ENCODE measurements at places on chromosomes 11 and 22.

DNA sequence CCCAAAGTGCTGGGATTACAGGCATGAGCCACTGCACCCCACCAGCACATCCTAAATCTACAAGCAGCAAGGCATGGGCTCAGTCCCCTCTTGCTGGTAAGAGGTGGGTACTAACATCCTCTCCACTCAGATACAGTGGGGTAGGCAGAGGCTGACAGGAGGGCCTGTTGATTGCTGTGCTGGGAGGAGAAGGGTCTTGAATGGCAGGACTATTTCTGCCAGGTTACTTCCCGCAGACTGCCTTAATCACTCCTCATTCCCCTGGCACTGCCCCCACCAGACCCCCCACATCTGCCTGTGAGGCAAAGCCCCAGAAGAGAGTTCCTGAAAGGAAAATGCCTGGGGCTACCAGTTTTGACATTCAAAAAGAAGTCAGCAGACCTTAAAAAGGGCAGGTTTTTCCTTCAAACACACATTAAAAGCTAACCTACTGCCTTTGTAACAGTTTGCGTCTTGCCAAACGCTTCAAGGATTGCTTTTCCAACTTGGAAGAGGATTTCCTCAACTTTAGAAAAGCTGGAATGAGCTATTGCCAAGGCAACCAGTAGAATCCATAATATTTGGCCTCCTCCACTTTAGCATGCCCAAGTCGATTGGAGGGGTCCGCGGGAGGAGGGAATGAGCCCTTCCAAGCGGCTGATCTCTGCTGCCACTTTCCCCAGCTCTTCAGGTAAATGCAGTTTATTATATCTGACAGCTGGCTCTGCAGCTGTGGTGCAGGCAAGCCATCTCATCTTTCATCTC is 62.0 kb downstream of the FDX1 start:
- DNase-seq, result no peak

DNA sequence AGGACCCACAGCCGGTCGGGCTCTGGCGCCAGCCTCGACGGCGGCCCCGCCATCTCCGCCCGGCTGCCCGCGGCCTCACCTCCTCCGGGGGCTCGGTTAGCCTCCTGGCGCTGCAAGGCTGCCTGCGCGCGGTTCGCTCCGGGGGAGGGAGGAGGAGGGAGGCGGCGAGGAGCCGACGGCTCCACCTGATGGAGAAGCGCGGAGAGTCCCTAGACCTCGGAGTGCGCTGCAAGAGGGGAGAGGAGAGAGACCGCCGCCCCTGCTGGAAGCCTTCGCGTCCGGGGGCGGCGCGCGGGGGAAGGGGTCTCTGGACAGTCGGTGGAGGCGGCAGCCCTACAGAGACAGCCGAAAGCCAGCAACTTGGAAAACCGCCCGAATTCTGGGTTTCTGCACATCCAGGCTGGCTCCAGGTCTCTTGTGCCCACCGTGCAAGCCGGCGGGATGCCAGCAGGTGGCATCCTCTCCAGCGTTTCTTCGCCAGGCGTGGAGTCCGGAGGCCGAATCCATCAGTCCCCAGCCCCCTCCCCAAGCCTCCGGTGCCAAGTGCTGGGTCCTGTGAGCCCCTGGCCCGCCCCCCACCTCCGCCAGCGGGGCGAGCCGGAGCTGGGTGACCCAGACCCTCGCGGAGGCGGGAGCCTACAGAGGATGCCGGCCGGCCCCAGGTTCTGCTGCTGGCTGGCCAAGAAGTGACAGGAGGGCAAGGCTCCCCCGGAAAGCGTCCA is 2.9 kb upstream of the KIRREL3 start:
- no peak for DNase-seq

DNA sequence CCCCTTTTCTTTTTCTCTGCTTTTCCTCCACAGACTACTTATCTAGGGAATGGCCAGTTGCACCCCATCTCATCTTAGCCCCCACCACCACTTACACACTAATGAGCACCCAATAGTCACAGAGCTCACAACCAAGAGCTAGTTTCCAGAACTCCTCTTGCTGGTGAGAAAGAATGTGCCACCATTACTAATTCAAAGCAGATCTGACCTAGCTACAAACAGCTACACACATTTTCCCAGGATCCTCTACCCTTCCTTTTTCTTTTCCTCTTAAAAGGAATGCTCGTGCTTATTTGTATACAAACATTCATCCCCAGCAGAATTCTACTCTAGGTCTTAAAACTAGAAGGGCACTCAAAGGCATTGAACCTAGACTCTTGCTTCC is 136.8 kb downstream of the CD44 start:
- DNase-seq, result no peak

DNA sequence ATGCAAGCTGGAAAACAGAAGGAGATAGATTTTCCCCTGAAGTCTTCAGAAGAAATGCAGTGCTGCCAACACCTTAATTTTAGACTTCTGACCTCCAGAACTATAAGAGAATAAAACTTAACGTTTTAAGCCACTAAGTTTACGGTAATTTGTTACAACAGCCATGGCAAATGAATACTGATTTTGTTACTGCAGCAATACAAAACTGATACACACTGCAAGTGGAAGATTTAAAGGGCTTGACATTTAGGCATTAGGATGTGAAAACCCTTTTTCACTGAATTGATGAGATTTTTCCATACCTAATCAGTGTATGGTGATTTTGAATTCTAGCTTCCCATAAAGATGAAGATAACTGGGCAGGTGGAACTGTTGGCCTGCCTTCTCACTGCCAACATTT is 22.1 kb upstream of the LMO2 start:
- DNase-seq, result no peak

- DNase-seq, result no peak
Measured at GRCh38 chr11:45243967-45244366, 42.2 kb downstream of the SYT13 start.

- no peak for DNase-seq
Measured at GRCh38 chr11:43944761-43945311, 2.4 kb downstream of the C11orf96 start.

GRCh38 chr22:23751441-23751996 is 607 bp upstream of the ZNF70 start:
- no peak for DNase-seq

Measured in cortex of kidney (tissue), 1 donor.